DMS79 treated with DMSO at 0.1 percent for 48 hours (cell line): ENCODE measurements at places on chromosomes 5 and 9.

DNA sequence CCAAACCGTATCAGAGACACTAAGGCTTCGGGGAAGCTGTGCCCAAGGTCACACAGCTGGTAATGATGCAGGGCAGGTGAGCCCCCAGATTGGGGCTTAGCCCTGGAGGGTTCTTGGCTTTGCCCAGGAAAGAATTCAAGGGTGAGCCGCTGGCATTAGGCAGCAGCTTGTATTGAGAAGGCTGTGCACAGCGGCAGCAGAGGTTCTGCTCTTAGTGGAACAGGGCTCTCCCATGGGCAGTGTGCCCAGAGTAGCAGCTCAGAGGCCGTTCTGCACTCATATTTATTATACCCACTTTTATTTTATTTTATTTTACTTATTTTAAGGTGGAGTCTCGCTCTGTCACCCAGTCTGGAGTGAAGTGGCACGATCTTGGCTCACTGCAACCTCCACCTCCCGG is 85.8 kb upstream of the IER5L start:
- DNase-seq, result no peak

DNA sequence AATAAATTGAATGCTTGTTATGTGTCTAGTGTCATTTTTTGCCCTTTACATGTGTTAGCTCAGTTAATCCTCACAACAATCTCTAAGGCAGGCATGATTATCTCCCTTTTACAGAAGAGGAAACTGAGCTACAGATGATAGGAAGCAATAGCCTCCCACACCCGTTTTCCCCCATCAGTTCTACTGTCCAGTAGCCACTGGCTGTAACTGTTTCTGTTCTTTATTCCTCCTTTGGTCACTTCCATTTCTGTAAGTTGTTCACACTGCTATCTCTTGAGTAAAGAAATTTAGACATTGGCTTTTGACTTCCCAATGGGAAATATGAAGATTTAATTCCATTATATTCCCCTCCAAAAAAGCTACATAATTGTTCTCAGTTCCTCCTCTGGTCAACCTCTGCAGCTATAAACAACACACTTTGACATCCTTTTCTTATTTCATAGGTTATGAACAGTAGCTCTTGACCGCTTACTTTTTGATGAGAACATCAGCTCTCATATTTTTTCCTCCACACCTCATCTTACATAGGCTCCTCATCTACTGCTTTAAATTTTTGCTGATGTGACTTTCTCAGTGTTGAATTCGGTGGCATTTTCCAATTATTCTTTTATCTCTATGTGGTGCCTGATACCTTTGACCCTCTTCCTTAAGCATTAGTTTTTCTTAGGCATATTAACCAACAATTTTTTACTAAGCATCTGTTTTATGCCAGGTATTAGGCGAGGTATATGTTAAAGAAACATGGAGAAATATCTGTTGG is 21.4 kb downstream of the SPZ1 start:
- DNase-seq, result no peak

GRCh38 chr5:156655732-156656131 is 194.4 kb upstream of the PPP1R2B start:
- no peak for DNase-seq

DNA sequence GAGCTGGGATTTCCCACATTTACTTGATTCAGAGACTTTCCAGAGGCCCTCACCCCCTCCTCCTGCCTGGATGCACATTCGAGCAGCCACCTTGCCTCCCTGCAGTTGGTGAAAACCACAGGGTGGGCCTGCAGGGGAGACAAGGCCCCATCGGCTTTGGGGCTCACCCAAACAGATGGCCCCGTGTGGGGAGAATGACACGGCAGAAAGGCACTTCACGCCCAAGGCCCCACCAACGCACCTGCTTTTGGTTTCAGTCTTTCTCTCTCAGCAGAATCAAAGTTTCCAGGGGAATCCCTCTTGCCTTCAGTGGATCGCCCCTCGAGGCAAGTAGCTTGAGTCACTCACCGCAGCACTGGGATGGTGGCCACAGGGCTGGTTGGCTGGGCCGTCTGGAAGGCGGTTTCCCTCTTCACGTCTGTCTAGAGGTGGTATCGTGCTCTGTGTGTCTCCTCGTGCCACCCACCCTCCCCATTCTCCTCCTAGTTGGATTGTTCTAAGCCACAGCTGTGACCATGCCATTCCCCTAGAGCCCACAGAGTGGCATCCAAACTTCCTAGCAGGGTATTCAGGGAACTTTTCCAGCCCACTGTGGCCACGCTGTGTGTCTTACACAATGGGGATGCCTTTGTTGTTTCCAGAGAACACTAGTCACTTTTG is 31.8 kb downstream of the SEC61B start:
- no peak for DNase-seq

DNA sequence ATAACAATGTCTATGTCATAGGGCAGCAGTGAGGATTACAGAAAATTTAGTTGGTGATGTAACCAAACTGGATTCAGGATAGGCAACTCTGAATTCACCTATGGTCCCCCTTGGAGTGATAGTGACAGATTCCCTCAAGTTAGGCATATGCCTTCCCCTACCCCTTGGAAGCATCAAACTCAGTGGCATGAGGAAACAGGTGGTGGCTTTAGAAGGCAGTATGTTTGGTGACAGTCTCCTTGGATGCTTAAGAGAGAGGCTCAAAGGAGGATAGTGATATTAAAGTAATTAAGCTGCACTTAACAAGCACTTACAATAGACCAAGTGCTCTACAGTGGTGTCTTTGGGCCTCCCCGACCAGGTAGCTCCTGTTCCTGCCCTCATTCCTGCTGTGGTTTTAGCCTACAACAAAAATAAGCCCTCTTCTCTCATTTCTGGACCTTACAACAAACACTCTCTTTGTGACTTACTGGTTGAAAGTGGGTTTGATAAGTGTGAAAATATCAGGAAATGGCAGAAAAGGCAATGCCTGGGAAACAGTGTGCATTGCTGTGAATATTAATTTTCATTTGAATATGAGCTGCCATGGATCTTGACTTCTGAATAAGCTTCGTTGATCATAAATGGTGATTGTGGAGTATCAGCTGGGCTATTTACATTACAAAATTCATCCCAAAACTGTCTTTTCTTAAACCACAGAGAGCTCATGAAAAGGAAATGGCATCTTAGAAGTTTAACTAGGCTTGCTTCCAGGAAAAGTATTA is 29.2 kb downstream of the NR4A3 start:
- DNase-seq, result no peak

DNA sequence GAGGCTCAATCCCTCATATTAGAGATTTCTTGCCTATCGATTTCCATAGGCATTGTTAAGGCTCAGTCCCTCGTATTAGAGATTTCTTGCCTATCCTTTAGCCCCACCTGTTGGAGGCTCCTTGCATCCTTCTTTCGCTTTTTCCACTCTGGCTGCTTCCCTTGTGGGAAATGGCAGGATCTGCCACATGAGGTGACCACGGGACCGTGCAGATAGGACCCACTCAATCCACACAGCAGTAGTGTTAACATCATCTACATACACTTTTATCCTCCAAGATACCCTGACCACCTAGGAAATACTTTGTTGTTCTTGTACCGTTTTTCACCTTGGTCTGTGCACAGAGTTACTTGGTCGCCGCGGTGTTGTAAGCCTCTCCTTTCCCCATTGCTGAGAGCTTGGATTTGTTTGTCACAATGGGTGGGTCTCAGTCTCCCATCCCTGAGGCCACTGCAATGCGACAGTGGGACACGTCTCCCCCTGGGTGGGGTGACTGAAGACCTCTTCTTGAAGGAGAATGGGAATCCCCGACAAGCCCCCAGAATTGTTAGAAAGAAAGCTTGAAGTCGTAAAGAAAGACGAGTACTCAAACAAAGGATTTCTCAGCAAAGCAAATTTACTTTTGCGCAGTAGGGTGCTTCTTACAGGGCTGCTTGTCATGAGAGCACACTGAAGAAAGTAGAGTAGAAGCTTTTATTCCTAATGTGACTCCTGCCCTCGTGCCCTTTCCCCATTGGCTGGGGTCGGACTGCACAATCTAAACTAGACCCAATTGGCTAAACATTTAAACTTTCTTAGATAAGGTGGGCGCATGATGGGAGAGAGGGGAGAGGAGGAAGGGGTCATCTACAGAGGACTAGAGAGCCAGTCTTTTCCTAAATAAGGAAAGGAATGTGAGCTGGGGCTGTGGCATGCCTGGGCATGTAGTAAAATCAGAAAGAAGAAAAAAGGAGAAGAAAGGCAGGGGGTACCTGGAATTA is 19.8 kb downstream of the IFT74 start:
- no peak for DNase-seq

GRCh38 chr9:105291938-105292337 is 47.5 kb downstream of the SLC44A1 start:
- DNase-seq, result no peak

- peak; percentile 11 for DNase-seq
Measured at GRCh38 chr9:4489919-4490704, at the start of gene SLC1A1. Gene SLC1A1, plus strand, starts transcription at chr9:4490468. Its CDS starts 212 bp downstream, at chr9:4490680.

DNA sequence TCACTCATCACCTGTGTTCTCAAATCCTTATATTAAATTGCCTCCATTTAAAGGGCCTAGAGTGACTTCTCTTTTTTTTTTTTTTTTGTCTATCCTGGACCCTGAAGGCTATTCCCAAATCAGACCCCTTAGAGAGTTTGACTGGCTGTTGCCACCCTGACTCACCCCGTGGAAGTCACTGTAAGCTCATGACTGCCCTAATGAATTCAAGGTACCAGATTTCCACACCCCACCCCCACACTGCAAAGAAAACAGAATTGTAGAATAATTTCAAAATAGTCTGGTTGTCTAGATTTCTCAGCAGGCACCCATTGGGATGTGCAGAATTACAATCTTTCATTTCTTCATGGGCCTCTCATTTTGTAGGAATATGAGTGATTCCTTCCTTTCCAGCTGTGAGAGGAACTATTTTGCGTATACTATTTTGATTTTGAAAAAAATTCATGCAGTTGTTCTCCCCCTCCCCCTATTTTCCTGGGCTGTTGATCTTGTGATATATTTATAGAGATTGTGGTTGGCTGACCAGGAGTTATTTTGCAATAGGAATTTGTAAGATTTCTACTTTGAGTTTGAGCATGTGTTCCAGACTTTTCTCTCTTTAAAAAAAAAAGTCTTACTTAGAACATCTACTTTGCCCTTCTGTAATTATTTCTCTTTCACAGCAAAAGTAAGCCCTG is 79.1 kb downstream of the ZNF618 start:
- no peak for DNase-seq

DNA sequence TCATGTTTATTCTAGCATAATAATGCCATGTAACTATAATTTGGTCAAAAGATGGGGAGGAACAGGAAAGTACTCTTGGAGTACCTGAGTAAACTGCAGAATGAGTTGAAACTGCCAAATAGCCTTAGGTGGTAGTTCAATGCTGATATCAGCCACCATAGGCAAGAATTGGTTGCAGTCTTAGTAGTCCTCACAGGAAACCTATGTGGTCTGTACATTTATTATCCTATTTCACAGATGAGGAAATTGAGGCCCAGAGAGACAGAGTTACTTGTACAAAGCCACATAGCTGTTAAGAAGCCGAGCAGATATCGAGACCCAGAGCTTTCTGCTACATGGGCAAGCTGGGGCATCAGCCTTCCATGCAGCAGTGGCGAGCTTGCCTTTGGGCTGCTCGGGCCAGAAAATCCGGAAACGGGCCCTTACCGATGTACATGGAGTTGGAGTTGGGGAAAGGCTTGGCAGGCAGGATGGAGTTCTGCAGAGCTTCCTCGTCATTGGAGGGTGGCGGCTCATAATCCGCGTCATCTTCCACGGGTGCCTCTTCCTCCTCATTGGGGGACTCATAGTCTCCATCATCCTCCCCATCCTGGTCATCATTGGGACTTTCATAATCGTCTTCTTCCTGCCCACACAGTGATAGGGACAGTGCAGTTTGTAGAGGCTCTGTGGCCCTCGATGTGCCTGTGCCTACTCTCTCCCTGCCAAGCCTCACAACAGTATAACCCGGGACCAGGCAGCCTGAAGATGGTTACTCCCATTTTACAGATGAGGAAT is 27.1 kb downstream of the LCP2 start:
- no peak for DNase-seq
